PC-9 (cell line): ENCODE measurements at places on chromosomes 6 and 20. TPM values are rescaled to one million over a fixed set of nuclear protein-coding genes. Genes with fewer than 3 reads are reported as not detected.

RAD21L1 gene
- 0.60 TPM in 1 of 2 replicates, not detected in the other for total RNA-seq

- peaks cover 39% of the 10 kb centered on the region for H3K4me1 ChIP-seq
- H3K4me3 ChIP-seq = no peak overlapping the region
- no peaks in the 10 kb centered on the region for H3K27me3 ChIP-seq
- H3K27ac ChIP-seq = 0 out of 2 replicates have a peak overlapping the region, but pooled peaks have one; percentile 22
Measured at GRCh38 chr20:53677447-53678314, 84.0 kb upstream of the ZNF217 start.

- H3K4me1 ChIP-seq = no peaks in the 10 kb centered on the region
- no peaks in the 10 kb centered on the region for H3K27me3 ChIP-seq
- DNase-seq = no peak
- no peak overlapping the region for H3K4me3 ChIP-seq
Measured at GRCh38 chr6:154127657-154128056, 88.6 kb downstream of the OPRM1 start.

GRCh38 chr6:89954721-89955148 is 60.5 kb downstream of the GJA10 start:
- H3K4me1 ChIP-seq = no peaks in the 10 kb centered on the region
- H3K36me3 ChIP-seq = no peaks in the 10 kb centered on the region
- H3K27me3 ChIP-seq = no peaks in the 10 kb centered on the region
- DNase-seq = no peak
- H3K27ac ChIP-seq = no peak overlapping the region
- H3K4me3 ChIP-seq = no peak overlapping the region

DNA sequence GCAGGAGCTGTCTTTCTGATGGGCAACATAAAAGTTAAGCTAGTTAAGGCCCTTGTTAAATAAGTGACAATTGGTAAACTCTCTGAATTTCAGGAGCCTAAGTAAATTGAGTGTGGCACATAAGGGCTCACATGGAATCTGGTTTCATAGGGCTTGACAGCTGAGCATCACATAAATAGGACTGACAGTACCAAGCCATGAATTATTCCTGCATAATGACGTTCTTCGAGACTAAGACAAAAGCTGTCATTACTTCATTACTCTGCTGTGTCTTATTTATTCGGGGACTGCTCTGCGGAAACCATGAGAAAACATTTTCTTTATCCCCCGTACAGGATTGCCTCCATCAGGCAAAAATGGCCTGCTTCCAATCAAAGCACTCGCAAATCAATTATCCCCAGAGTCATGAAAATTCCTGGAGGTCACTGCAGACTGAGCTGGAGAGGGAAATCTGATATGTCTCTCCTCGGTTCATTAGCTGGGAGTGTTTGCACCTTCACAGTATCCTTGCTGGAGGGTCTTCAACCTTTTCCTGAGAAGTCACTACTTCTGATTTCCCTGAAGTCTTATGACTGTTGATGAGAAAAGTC is 311.4 kb downstream of the CDH26 start:
- no peak for DNase-seq
- H3K4me1 ChIP-seq = no peaks in the 10 kb centered on the region
- H3K4me3 ChIP-seq = no peak overlapping the region

GRCh38 chr6:152267967-152268845 is 369.0 kb downstream of the SYNE1 start:
- no peaks in the 10 kb centered on the region for H3K27me3 ChIP-seq
- H3K4me3 ChIP-seq = no peak overlapping the region
- H3K4me1 ChIP-seq = peaks cover 29% of the 10 kb centered on the region
- H3K27ac ChIP-seq = no peak overlapping the region
- DNase-seq = peak; percentile 12

DNA sequence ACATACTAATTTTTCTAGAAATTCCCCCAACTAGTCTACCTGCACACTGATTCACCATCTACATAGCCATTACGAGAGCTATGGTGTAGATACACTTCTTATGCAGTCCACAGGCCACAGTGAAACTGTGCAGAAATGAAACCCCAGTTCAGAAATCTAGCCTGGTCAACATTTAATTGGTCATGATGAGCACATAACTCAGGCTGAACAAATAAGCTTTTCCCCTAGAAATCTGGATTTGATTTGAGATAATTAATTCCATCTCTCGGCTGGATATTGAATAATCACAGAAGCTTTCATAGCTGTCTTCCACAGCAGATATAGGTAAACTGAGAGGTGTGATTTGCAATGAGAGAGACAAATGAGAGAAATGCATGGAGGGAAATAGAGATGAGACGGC is 22.6 kb upstream of the TINAG start:
- H3K4me3 ChIP-seq = no peak overlapping the region
- H3K27me3 ChIP-seq = no peaks in the 10 kb centered on the region
- no peaks in the 10 kb centered on the region for H3K4me1 ChIP-seq
- no peaks in the 10 kb centered on the region for H3K36me3 ChIP-seq
- no peak overlapping the region for H3K27ac ChIP-seq

DNA sequence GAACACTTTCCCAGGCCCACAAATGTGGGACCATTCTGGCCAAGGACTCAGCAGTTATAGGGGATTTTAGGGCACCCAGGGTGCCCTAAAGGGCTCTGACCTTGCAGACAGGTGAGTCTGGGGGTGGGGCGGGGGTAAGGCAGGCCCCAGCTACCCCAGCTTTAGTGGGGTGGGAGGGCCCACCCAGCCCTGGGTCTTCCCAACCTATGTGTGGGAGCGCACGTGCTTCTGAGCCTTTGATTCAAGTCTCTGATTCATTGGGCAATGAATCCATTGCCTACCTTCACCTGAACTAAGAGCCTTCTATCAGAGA is 958 bp downstream of the SERPINB1 start:
- H3K4me1 ChIP-seq = peaks cover 51% of the 10 kb centered on the region
- no peak for DNase-seq
- H3K4me3 ChIP-seq = peak overlapping the region; percentile 64
- H3K27me3 ChIP-seq = no peaks in the 10 kb centered on the region
- H3K36me3 ChIP-seq = peaks cover 24% of the 10 kb centered on the region
